ENCODE measurements at places on chromosomes 16 and 17.

GRCh38 chr16:19938536-19938935 is 53.9 kb upstream of the GPRC5B start:
- no peak for DNase-seq

DNA sequence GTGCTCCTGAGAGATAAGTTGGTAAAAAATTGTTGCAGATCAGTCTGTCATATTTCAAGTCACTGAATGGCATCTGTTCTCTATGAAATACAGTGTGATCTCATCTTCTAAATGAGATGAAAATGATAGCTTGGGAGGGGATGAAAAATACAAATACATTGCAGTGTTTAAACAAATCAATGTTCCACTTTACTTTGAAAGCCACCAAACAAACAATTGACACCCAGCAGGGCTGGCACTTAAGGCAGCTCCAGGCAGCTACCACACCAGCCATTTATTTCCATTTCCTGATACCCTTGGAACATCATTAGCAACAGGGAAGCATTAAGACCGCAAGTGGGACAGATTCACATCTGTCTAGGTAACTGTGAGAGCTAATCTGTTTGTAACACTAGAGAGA is 827.6 kb upstream of the KIF2B start:
- DNase-seq: no peak

DNA sequence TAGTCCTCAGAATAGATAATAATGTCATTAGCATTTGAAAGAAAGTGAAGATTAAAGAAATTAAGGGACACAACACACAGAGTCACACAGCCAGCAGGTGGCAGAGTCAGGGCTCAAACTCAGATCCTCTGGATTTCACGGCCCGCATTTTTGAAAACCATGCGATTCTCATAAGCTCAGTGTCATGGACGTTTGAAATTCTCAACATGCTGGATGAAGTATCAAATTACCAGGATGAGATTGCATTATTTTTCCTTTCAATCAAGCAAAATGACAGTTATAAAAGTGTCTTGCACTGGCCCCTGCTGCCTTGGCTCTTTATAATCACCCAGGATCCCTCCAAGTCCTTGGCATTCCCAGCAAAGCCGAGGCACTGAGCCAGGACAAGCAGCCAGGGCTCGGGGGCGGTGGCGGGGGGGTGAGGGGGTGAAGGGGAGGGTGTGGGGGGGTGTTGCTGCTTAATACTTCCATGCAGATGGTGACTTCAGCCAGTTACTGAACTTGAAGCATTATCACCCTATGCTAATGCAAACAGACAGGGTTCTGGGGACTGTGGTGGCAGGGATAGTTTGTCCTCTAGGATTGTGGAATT is 6.6 kb upstream of the BMERB1 start:
- peak; percentile 83 for DNase-seq

- no peak for DNase-seq
Observed at GRCh38 chr17:50902372-50903353, 36.5 kb upstream of the TOB1 start.

GRCh38 chr17:32627239-32627996 is 140.6 kb downstream of the CDK5R1 start:
- DNase-seq: peak; percentile 92

DNA sequence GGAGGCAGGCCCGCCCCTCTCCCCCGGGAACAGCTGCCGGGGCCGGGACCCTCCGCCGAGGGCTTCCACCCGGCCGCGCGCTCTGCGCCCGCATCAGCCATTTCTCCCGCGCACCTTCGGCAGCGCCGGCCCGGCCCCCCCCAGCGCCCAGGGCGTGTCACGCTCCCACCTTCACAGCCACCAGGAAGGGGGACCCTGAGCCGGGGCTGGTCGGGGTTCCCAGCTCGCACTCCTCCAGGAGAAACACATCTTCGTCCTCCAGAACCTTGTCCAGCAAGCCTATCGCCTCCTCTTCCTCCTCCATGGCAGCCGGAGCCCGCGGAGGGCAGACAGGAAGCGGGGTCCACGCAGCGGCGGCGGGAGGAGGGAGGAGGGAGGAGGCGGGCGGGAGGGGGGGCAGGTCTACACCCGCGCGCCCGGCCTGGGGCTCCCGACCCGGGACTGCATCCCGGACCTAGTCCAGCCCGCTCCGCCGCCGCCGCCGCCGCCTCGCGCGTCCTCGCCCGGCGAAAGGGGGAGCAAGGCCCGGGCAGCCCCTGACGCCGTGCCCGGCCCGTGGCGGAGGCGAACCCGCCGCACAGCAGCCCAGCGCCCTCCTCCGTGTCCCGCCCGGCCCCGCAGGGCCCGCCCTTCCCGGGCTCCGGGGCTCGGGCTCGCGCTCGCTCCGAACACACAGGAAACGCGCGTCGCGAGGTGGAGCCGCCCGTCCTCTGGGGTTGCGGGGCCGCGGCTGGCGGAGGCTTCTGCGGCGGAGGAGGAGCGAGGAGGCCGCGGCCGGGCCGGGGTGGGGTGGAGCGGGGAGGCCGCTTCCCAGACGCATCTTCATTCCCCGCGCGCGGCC is 70.8 kb downstream of the ABR start:
- no peak for DNase-seq

- peak; percentile 2 for DNase-seq
Observed at GRCh38 chr17:7380855-7381683, at the start of gene TNK1. Gene TNK1, plus strand, starts transcription at chr17:7381089. Its CDS starts 1,838 bp downstream, at chr17:7382927.

GRCh38 chr16:85170590-85171003 is 58.3 kb upstream of the CIBAR2 start:
- DNase-seq: no peak

- DNase-seq: no peak
Observed at GRCh38 chr16:84725481-84726078, 25.8 kb downstream of the USP10 start.

DNA sequence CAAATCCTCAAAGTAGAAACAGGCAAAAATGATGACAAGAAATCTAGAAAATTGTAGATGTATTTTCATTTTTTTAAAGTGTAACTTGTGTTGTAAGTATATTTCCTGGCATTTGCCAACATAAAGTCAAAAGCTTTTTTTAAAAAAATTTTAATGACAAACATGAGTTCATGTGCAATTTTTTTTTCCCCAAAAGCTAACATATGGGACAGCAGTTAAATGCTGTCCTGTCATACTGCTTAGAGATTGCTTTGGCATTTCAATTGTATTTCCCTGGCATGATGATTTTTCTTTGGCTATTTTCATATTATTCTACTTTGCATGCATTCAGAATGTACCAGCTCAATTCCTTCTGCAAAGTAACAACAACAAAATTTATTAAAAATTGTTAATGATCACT is 24.5 kb upstream of the CPPED1 start:
- DNase-seq: no peak

GRCh38 chr16:13808102-13808501 is 111.9 kb upstream of the ERCC4 start:
- DNase-seq: no peak
